ENCODE measurements at places on chromosomes 2 and 18. TPM values are rescaled to one million over a fixed set of nuclear protein-coding genes. Genes with fewer than 3 reads are reported as not detected.

MFSD6 gene
- total RNA-seq, result 26.9 TPM

SMAD2 gene
- total RNA-seq, result 74.5 TPM

SYT4 gene
- not detected for total RNA-seq

DAW1 gene
- 1.7 TPM for total RNA-seq

PXDN gene
- total RNA-seq, result 13.8 TPM
